GM23338 (cell line): ENCODE measurements at places on chromosomes 6 and 20. TPM values are rescaled to one million over a fixed set of nuclear protein-coding genes. Genes with fewer than 3 reads are reported as not detected.
A peak's percentile ranks its signal among the peaks of the same experiment; 100 is the strongest.

PPP1R14C gene
- 0.62 and 1.4 TPM in 2 replicates for total RNA-seq

SLC4A11 gene
- total RNA-seq, result 12.1 and 17.1 TPM in 2 replicates

DNAH8 gene
- not detected in 2 replicates for total RNA-seq

LGSN gene
- total RNA-seq, result 0.45 TPM in 1 of 2 replicates, not detected in the other

DNA sequence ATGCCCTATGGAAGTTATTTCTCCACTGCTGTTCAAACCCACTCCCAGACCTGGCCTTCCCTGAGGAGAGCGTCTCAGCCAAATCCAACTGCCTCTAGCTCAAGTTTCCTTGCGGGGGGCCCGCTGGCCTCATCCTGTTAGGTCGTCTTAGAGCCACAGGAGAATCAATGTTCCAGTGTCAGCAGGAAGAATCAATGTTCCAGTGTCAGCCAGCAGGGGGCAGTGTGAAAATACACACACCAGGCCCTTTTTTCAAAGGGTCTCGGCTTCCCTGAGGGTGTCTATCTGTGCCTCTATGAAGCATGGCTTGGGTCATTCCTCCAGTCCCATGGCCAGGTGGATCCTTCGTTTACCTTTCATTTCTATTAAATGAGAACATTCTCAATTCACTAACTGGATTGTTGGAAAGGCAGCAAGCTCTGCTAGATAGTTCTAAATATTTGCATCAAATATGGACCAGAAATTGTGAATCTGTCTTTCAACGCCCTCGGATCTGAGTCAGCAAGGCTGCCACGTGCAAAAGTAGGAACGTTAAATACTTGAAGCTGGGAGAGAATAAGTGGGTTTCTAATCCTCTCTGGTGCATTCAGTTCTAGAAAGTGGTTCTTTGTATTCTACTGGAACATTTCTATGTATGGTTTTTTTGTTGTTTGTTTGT lies 19.2 kb downstream of the PRND start:
- peak; percentile 91 for DNase-seq
- H3K36me3 ChIP-seq, result no peaks in the 10 kb centered on the region
- H3K27me3 ChIP-seq, result no peaks in the 10 kb centered on the region
- H3K4me3 ChIP-seq, result no peak overlapping the region
- no peak overlapping the region for H3K27ac ChIP-seq
- H3K4me1 ChIP-seq, result no peaks in the 10 kb centered on the region

- H3K4me1 ChIP-seq, result no peaks in the 10 kb centered on the region
- no peak overlapping the region for H3K4me3 ChIP-seq
- no peak overlapping the region for H3K27ac ChIP-seq
- peak; percentile 27 for DNase-seq
- no peaks in the 10 kb centered on the region for H3K27me3 ChIP-seq
Observed at GRCh38 chr6:52749556-52750152, 13.6 kb downstream of the GSTA2 start.

DNA sequence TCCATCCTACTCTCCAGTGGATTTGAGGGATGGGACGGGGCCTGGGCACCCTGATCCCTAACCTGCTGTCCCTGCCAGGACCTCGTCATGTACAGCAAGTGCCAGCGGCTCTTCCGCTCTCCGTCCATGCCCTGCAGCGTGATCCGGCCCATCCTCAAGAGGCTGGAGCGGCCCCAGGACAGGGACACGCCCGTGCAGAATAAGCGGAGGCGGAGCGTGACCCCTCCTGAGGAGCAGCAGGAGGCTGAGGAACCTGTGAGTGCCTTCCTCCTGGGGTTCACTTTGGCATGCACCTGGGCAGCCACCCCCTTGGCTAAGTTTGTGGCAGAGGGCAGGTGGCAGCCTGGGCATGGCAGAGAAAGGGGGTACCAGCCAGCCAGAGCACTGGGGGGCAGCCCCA lies 5.7 kb downstream of the CDC25B start:
- H3K4me1 ChIP-seq, result peaks cover 41% of the 10 kb centered on the region
- no peak overlapping the region for H3K27ac ChIP-seq
- H3K4me3 ChIP-seq, result no peak overlapping the region
- H3K36me3 ChIP-seq, result no peaks in the 10 kb centered on the region

- DNase-seq, result no peak
- no peak overlapping the region for H3K27ac ChIP-seq
- H3K4me1 ChIP-seq, result no peaks in the 10 kb centered on the region
- H3K4me3 ChIP-seq, result no peak overlapping the region
- no peaks in the 10 kb centered on the region for H3K27me3 ChIP-seq
- peaks cover 7% of the 10 kb centered on the region; the same call in 1 of the 2 replicates for H3K36me3 ChIP-seq
Observed at GRCh38 chr6:137111296-137112066, 62.0 kb downstream of the IL22RA2 start.

DNA sequence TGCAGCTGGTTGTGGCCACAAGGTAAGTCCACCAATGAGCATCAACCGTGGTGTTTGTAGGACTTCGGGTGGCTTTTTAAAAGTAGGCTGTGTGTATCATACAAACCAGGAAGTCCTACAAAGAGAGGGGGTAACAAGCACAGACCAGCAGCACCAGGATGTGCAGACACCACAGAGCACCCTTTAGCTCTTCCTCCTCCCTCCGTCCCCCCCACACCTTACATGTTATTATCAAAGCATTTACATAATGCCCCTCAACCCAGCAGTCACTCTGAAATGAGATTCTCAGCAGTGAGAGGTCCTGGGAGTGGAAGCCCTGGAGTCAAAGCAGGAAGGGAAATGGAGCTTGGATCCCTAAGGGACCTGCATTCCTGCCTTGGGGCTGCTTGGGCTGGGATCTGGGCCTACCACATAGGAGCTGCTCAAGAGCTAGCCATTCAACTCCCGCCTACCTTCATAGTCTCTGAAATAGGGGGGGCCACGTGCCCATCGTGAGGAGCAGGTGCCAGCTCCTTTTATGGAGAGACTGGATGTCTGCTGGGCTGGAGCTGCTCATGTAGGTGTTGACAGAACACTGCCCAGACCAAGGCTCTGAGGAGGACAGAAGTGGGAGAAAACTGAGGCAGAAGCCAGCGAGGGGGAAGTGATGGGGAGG lies 90.6 kb downstream of the PSMB1 start:
- no peak overlapping the region for H3K27ac ChIP-seq
- DNase-seq, result no peak
- H3K27me3 ChIP-seq, result no peaks in the 10 kb centered on the region
- H3K4me1 ChIP-seq, result no peaks in the 10 kb centered on the region

- no peak for DNase-seq
- H3K27me3 ChIP-seq, result no peaks in the 10 kb centered on the region
- no peak overlapping the region for H3K27ac ChIP-seq
- no peaks in the 10 kb centered on the region for H3K36me3 ChIP-seq
- H3K4me1 ChIP-seq, result no peaks in the 10 kb centered on the region
Observed at GRCh38 chr20:7723284-7723683, 217.0 kb downstream of the HAO1 start.

DNA sequence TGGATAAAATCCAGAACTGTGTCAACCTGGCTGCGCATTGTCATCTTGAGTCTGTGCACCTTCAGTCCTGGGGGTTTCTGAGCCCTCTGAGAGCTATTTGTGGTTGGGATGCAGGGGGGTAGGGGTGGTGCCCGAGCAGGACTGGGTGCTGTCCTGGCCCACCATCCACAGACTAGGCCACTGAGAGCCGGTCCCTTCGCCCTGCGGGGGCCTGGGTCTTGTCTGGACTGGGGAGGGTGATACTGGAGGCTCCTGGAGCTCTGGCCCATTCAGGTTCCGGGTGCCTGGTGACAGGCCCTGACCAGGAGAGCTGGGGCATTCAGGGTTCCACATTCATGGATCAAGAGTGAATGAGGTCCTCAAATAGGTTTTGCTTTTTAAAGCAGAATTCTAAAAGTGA lies 20.9 kb downstream of the SPDEF start:
- DNase-seq, result no peak
- H3K4me1 ChIP-seq, result no peaks in the 10 kb centered on the region
- no peak overlapping the region for H3K27ac ChIP-seq
- no peaks in the 10 kb centered on the region for H3K36me3 ChIP-seq
- no peak overlapping the region for H3K4me3 ChIP-seq
- H3K27me3 ChIP-seq, result no peaks in the 10 kb centered on the region

DNA sequence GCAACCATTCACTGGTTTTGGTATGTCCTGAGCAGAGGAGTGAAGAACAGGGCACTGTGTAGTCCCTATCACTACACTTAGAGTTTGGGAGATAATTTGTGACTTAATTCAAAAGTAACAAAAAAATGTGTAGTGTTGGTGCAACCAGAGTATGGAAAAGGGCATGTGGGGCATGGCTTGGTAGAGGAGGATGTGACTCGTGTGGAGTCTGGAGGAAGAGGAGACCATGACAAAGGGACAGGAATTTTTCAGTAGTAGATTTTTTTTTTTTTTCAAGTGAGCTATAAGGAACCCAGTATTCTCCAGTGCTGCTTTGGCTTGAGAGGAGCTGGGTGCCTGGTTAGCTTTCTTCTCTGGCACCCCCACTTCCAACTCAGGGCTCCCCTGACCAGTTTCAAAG lies 5.1 kb downstream of the MTRES1 start:
- no peak overlapping the region for H3K27ac ChIP-seq
- H3K4me3 ChIP-seq, result no peak overlapping the region
- H3K27me3 ChIP-seq, result no peaks in the 10 kb centered on the region
- no peaks in the 10 kb centered on the region for H3K36me3 ChIP-seq
- H3K4me1 ChIP-seq, result no peaks in the 10 kb centered on the region

DNA sequence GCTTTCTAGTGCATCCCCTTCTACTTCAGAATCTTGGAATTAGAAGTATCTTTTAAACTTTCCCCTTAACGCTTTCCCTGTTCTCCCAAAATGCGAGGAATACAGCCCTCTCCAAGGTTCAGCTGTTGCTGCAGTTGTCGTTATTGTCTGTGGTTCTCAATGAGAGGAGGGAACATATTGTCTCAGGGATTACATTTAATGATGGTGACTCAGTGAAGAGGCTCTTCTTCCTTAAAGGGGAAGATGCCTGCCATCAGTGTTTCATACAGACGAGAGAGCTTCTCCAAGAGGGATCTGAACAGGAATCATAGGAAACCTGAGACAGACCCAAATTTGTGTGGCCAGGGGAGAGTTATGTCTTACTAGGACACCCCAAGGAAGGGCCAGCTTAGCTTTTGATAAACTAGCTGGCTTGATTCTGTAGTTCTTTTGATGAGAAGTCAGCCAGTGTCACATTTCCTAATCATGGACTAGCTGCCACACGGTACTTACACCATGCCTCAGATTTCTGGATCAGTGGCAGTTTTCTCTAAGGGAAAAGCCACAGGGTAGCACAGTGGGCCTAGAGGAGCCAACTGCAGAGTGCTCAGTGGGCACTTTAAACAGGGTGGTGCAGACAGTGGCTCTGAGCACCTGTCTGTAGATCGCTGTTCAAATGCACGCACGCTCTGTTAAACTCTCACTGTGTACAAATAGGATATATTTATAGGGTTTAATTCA lies 59.7 kb upstream of the TMEM181 start:
- no peak for DNase-seq
- no peak overlapping the region for H3K27ac ChIP-seq
- 0 out of 2 replicates have a peak, but pooled peaks cover 7% of the 10 kb centered on the region for H3K36me3 ChIP-seq
- no peaks in the 10 kb centered on the region for H3K27me3 ChIP-seq
- no peak overlapping the region for H3K4me3 ChIP-seq

GRCh38 chr20:63183422-63184146 lies 32.3 kb downstream of the YTHDF1 start:
- no peak overlapping the region for H3K27ac ChIP-seq
- no peaks in the 10 kb centered on the region for H3K36me3 ChIP-seq
- no peak overlapping the region for H3K4me3 ChIP-seq
- H3K4me1 ChIP-seq, result peaks cover 8% of the 10 kb centered on the region
- H3K27me3 ChIP-seq, result no peaks in the 10 kb centered on the region

DNA sequence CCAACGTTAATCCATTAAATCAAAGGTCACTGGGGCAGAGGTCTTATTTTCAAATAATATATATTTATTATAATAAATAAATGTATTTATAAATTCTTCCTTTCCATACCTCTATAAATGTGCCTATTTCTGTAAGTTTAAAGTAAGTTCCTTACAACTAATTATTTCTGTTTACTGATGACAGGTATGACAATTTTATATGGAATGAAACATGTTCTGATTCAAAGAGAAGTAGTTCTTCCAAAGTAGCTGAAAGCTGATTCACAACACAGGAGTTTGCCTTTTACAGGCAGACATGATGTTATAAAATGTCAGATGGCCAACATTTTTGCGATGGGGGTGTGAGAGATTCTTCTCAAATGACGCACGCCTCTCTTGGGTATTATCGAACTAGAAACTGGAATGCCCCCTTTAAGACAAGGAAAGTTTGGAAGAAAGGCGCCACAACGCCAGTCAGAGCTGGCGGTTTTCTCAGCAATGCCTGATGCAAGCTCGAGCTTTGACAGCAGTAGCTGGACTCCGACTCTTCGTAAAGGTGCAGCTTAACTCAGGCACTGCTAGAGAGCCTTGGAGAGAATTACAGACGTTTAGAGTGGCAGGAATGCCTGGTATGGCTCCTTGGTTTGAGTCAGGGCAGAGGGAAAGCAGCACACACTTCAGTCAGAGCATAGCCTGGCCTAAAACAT lies 92.1 kb downstream of the FOXC1 start:
- no peaks in the 10 kb centered on the region for H3K27me3 ChIP-seq
- no peak overlapping the region for H3K4me3 ChIP-seq
- no peak overlapping the region for H3K27ac ChIP-seq
- DNase-seq, result peak; percentile 25
- H3K4me1 ChIP-seq, result no peaks in the 10 kb centered on the region

DNA sequence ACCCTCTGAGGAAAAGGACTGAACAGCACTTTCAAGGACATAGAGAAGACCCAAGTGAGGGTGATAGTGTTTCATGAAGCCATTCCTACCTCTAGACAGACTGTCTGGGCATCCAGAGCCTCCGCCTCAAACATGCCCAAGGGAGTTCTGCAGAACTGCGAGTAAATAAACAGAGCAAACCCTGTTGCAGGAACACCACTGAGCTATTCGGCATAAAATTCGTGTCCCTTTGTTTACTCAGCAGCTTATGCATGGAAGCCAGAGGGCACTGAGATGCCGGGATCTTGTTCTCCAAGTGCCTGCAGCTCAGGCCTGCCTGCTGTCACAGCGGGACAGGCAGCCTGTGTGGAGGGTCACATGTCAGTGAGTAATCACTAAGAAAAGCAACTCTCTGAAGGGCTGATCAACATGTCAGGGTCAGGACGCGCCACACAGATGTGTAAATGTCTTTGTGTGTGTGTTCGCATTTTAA lies 164.9 kb upstream of the HEY2 start:
- peaks cover 12% of the 10 kb centered on the region for H3K4me1 ChIP-seq
- no peaks in the 10 kb centered on the region for H3K27me3 ChIP-seq
- H3K36me3 ChIP-seq, result no peaks in the 10 kb centered on the region

DNA sequence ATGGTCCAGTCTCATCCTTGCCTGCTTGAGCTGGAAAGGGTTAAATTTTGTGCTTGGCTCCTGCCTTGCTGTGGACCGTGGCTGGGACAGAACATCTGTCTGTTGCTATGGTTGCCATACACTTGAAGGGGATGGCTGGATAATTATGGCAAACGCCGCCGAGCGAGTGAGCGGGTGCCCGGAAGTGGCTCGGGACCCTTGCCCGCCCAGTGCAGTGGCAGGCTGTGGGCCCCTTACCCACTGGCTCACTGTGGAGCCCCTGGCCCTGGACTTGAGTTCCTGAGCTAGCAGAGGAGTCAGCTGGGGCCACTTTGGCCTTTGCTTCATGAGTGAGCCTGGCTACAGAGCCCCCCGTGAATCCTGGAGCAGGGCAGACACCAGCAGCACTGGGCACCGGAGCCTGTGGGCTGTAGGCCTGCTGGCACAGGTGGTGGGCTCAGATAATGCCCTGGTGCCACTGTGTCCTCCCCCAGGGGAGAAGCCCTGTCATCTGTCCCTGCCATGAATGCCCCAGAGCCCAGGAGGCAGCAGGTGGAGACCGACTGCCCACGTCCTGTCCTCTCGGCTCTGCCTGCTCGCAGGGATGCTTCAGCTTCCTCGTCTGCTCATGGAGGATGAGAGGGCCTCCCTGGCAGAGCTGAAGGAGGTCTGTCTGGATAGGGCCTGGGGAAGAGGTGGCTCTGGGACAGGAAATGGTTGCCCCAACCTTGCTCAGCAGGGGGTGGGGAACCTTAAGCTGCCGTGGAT lies 25.5 kb upstream of the NOL4L start:
- DNase-seq, result no peak
- no peak overlapping the region for H3K4me3 ChIP-seq
- no peak overlapping the region for H3K27ac ChIP-seq
- H3K4me1 ChIP-seq, result peaks cover 15% of the 10 kb centered on the region; the same call in 1 of the 2 replicates
- H3K27me3 ChIP-seq, result no peaks in the 10 kb centered on the region
